ENCODE measurements at places on chromosomes 11 and 22. TPM values are rescaled to one million over a fixed set of nuclear protein-coding genes. Genes with fewer than 3 reads are reported as not detected.

Gene GRAMD1B
- polyA plus RNA-seq, result 0.03 TPM

Gene CST6
- polyA plus RNA-seq, result 1.7 TPM

Gene VPREB1
- not detected for polyA plus RNA-seq

Gene C11orf16
- not detected for polyA plus RNA-seq

Gene OR51S1
- not detected for polyA plus RNA-seq

Gene TPST2
- polyA plus RNA-seq, result 40.0 TPM
